ENCODE measurements at places on chromosomes 6 and 20.

DNA sequence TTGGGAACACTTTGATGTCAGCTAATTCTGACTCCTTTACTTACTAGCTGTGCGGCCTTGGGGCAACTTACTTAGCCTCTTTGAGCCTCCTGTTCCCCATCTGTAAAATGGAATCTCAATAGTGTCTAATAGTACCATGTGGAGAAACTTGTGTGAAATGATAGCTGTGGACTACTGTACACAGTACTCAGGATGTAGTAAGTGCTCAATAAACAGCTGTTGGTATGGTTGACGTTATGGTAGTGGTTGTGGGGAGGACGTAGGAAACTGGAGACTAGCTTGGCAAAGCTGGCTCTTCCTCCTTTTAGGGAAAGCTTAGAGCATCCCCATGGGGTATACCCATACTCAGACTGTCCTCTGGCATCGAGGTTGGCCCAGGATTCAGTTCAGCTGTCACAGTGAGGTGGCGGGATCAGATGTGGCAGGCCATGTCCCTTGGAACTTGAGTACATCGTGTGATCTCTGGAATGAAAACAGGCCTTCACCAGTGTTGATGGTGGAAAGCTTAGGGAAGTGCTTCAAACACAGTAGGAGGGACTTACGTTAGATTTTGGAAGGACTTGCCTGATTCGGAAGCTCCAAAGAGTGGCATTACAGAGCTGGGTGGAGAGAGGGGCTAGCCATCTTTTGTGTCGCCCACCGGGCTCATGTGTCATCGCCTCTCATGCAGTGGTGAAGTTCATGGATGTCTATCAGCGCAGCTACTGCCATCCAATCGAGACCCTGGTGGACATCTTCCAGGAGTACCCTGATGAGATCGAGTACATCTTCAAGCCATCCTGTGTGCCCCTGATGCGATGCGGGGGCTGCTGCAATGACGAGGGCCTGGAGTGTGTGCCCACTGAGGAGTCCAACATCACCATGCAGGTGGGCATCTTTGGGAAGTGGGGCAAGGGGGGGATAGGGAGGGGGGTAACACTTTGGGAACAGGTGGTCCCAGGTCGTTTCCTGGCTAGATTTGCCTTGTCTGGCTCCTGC, 7.1 kb downstream of the VEGFA start:
- no peak for DNase-seq
- no peaks in the 10 kb centered on the region for H3K27me3 ChIP-seq
- no peak overlapping the region for H3K4me3 ChIP-seq

- peaks cover 22% of the 10 kb centered on the region for H3K36me3 ChIP-seq
These were observed 4.1 kb downstream of the RTEL1 start for GRCh38 chr20:63661959-63662812.

DNA sequence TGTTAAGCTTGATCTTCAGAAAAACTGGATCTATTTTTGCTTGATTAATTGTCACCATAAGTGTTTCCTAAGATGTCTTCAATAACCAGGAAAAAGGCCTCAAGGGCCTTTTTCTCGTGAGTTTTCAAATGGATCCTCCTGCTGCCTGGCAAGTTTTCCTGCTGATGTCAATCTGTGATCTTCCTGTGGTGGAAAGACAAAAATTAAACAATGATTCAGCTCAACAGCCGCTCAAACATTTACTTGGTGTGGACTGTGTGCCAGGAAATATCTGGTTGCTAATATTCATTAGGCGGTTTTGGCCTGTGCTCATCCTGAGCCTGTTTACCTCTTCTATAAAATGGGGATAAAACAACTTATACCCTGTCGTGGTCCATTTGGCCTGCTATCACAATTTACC, 35.4 kb upstream of the SSTR4 start:
- H3K4me1 ChIP-seq, result no peaks in the 10 kb centered on the region
- no peaks in the 10 kb centered on the region for H3K27me3 ChIP-seq
- H3K27ac ChIP-seq, result no peak overlapping the region

GRCh38 chr6:161439093-161439492, 165.2 kb upstream of the AGPAT4 start:
- H3K27ac ChIP-seq, result no peak overlapping the region
- H3K4me3 ChIP-seq, result no peak overlapping the region
- H3K27me3 ChIP-seq, result no peaks in the 10 kb centered on the region
- H3K4me1 ChIP-seq, result no peaks in the 10 kb centered on the region
- DNase-seq, result no peak

GRCh38 chr6:167208819-167209576, 51.2 kb upstream of the GPR31 start:
- no peak overlapping the region for H3K4me3 ChIP-seq
- H3K36me3 ChIP-seq, result no peaks in the 10 kb centered on the region
- H3K4me1 ChIP-seq, result peaks cover 6% of the 10 kb centered on the region
- DNase-seq, result no peak

DNA sequence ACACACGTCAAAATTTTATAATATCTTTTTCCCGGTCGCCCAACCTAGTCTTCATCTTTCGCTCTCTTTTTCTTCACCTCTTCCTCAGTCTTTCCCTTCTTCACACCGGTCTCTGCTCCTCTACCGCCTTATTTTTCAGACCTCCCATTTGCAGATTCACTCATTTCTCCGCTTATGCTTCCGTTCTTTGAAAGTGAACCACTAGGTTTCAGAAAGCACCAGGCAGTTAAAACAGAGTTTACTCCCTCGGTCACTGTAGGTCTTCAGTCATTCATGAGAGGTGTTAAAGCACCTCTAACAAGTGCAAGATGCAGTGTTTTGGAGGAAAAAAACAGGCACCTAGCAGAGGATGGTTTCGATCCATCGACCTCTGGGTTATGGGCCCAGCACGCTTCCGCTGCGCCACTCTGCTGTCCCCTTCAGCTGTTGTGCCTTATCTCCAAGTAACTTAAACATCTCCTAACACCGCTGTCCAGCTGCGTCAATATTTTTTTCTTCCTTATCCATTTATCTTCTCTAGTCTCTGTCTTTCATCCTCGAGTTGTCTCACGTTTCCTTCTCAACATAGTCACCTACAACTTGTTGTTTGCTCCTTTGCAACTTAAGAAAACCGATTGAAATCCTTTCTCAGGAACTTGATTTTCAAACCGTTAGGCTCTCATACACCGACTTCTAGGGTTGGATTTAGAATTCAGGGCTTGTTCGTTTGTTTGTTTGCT, 119.7 kb upstream of the ZNF184 start:
- DNase-seq, result peak; percentile 55
- no peak overlapping the region for H3K27ac ChIP-seq
- no peaks in the 10 kb centered on the region for H3K36me3 ChIP-seq
- peaks cover 1% of the 10 kb centered on the region for H3K4me1 ChIP-seq

GRCh38 chr6:154363821-154364220, 7.2 kb upstream of the IPCEF1 start:
- no peak overlapping the region for H3K4me3 ChIP-seq
- no peak overlapping the region for H3K27ac ChIP-seq

GRCh38 chr20:58938078-58938477, 43.0 kb upstream of the NELFCD start:
- DNase-seq, result no peak
- no peak overlapping the region for H3K4me3 ChIP-seq
- H3K4me1 ChIP-seq, result no peaks in the 10 kb centered on the region
- no peak overlapping the region for H3K27ac ChIP-seq

DNA sequence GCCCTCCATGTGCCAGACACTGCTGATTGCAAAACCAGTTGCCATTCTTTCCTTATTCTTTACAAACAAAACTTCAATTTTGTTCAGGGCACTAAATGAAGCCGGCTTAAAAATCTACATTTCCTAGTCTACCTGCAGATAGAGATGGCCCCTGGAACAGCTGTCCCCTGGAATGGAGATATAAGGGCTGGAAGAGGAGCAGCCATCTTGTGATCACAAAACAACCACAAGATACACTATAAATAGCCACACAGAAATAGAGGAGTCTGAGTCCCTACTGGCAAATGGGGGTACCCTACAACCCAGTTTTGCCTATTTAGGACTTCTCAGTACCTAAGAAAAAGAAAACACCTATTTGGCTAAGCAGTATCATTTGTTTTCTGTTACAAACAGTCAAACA, 115.9 kb upstream of the BEND6 start:
- H3K27ac ChIP-seq, result no peak overlapping the region
- peaks cover 4% of the 10 kb centered on the region for H3K4me1 ChIP-seq
- no peak overlapping the region for H3K4me3 ChIP-seq
- no peaks in the 10 kb centered on the region for H3K36me3 ChIP-seq
- peaks cover 53% of the 10 kb centered on the region for H3K27me3 ChIP-seq

GRCh38 chr6:6131492-6132109, 124.9 kb upstream of the NRN1 start:
- no peak for DNase-seq
- H3K4me3 ChIP-seq, result no peak overlapping the region
- peaks cover 3% of the 10 kb centered on the region for H3K27me3 ChIP-seq
- no peaks in the 10 kb centered on the region for H3K4me1 ChIP-seq

GRCh38 chr6:148831064-148831463, 84.2 kb downstream of the UST start:
- H3K4me3 ChIP-seq, result no peak overlapping the region
- H3K36me3 ChIP-seq, result no peaks in the 10 kb centered on the region
- H3K4me1 ChIP-seq, result peaks cover 10% of the 10 kb centered on the region
- no peak overlapping the region for H3K27ac ChIP-seq
- no peak for DNase-seq

GRCh38 chr6:23797041-23797440, 329.0 kb upstream of the NRSN1 start:
- no peak for DNase-seq
- H3K27me3 ChIP-seq, result no peaks in the 10 kb centered on the region
- H3K27ac ChIP-seq, result no peak overlapping the region
- no peaks in the 10 kb centered on the region for H3K36me3 ChIP-seq
- H3K4me1 ChIP-seq, result no peaks in the 10 kb centered on the region

- no peak for DNase-seq
- H3K36me3 ChIP-seq, result no peaks in the 10 kb centered on the region
- H3K27me3 ChIP-seq, result peaks cover 78% of the 10 kb centered on the region
- H3K27ac ChIP-seq, result no peak overlapping the region
These were observed 1.1 kb downstream of the PAX1 start for GRCh38 chr20:21706261-21707195.

DNA sequence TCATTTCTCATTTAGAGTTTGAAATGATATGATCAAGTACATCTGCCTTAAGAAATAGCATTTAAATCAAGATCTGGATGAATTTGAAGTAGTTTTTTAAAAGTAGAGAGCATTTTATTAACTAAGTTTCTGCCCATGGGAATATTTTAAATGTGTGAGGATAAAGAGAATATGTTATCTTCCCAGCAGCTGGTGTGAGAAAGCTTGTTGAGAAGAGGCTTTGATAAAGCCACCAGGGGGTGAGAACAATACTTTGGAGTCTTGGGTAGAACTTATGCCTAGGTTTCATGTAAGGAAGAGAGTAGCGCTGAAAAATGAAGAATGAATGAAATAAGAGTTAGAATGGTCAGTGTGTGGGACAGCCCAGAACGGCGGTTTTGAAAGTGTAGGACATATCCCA, 190.2 kb downstream of the GRM1 start:
- no peak for DNase-seq
- no peak overlapping the region for H3K27ac ChIP-seq
- no peaks in the 10 kb centered on the region for H3K4me1 ChIP-seq
- H3K36me3 ChIP-seq, result no peaks in the 10 kb centered on the region
